ENCODE measurements at places on chromosomes 3 and 15.

DNA sequence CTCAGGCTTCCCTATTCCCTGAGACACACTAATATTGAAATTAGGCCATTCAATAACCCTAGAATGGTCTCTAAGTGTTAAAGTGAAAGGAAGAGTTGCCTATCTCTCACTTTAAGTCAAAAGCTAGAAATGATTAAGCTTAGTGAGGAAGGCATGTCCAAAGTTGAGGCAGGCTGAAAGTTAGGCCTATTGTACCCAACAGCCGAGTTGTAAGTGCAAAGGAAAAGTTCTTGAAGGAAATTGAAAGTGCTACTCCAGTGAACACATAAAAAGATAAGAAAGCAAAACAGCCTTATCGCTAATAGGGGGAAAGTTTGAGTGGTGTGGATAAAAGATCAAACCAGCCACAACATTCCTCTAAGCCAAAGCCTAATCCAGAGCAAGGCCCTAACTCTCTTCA lies 117.9 kb upstream of the SPATA12 start:
- H3K27ac ChIP-seq, result no peak overlapping the region
- H3K4me1 ChIP-seq, result peaks cover 35% of the 10 kb centered on the region
- DNase-seq, result no peak
- H3K27me3 ChIP-seq, result peaks cover 2% of the 10 kb centered on the region
- no peak overlapping the region for H3K4me3 ChIP-seq

DNA sequence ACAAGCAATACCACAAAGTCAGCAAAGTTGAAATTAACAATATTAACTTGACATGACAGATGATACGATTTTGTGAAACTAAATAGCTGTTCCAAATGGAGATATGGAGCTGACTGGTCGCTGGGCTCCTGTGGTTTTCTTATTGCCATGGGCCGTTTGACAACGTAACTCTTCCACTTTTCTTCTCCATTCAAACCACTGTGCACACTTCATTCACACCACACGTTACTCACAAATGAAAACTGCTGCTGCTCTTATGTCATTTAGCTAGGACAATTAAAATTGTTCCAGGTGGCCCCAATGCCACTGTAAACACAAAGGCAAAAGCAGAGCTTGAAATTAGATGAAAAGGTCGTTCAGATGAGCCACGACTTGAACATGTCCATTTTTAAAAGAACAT lies 94.0 kb upstream of the VGLL4 start:
- peaks cover 10% of the 10 kb centered on the region for H3K4me1 ChIP-seq
- H3K4me3 ChIP-seq, result no peak overlapping the region
- DNase-seq, result no peak
- no peaks in the 10 kb centered on the region for H3K36me3 ChIP-seq
- H3K27me3 ChIP-seq, result no peaks in the 10 kb centered on the region

DNA sequence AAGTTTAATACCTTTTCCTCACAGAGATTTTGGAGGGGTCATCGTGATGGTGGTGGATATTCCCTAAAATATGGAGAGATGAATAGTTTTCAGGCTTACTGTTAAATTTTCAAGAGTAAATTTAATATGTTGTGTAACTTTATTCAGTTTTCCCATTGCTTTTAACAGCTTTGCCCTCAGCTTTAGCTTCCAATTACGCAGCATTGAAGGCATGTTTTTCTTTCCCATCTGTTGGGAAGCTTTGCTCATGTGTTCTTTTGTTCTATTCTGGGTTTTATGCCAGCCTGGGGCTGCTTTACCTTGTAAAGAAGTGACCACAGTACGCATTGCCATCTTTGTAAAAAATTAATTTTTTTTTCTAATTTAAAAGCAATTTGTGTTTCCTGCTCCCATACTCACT lies 151.5 kb downstream of the B3GALNT1 start:
- H3K27ac ChIP-seq, result no peak overlapping the region
- peaks cover 22% of the 10 kb centered on the region for H3K4me1 ChIP-seq
- no peaks in the 10 kb centered on the region for H3K36me3 ChIP-seq
- no peak overlapping the region for H3K4me3 ChIP-seq
- no peaks in the 10 kb centered on the region for H3K27me3 ChIP-seq

- DNase-seq, result no peak
- H3K27me3 ChIP-seq, result no peaks in the 10 kb centered on the region
- H3K36me3 ChIP-seq, result no peaks in the 10 kb centered on the region
- no peak overlapping the region for H3K4me3 ChIP-seq
- H3K27ac ChIP-seq, result peak overlapping the region; percentile 61
Observed at GRCh38 chr15:89142423-89142822, 54.2 kb downstream of the ABHD2 start.

- no peaks in the 10 kb centered on the region for H3K36me3 ChIP-seq
- peaks cover 5% of the 10 kb centered on the region for H3K4me1 ChIP-seq
- H3K27me3 ChIP-seq, result no peaks in the 10 kb centered on the region
- no peak overlapping the region for H3K27ac ChIP-seq
- no peak for DNase-seq
Observed at GRCh38 chr15:61480863-61481262, 251.8 kb upstream of the RORA start.

- H3K4me3 ChIP-seq, result no peak overlapping the region
- H3K27ac ChIP-seq, result no peak overlapping the region
- H3K27me3 ChIP-seq, result peaks cover 68% of the 10 kb centered on the region
- no peak for DNase-seq
- peaks cover 12% of the 10 kb centered on the region for H3K4me1 ChIP-seq
Observed at GRCh38 chr3:139318431-139318816, 25.4 kb upstream of the MRPS22 start.

DNA sequence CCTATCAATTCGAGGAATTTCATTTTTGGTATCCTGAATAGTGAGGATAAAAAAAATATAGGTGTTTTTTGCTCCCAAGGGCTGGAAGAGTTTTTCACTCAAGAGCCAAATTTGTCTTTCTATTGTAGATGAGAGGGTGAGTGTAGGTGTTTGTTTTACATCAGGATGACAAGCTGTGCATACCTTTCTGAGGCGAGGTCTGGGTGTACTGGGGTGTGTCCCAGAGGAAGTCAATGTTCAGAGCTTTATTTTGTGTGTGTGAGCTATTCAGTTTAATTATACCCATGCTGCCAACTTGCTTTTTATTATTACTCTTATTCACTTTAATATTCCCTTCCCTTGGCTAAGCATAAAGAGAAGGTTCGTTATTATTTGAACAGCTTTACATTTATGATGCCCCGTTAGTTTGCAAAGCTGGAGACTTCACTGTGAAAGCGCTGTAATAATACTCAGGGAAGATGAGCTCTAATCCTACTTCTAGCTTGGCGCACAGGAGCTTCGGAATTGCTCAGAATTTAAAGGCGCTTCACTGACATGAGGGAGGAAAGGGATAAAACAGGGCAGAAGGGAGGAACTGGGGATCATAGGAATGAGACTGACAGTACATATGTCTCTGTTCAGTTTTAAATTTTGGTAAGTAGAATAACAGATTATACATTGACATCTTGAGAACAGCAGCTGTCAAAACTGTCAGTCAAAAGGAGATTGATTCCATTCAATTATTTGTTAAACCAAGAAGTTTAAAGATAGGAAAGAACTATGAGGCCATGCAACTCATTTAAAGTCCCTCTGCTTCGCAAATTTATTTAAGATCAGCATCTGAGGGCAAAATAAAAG lies 117.7 kb upstream of the TP63 start:
- H3K4me3 ChIP-seq, result no peak overlapping the region
- H3K27me3 ChIP-seq, result no peaks in the 10 kb centered on the region
- H3K4me1 ChIP-seq, result peaks cover 29% of the 10 kb centered on the region
- no peak for DNase-seq
- H3K36me3 ChIP-seq, result no peaks in the 10 kb centered on the region

- H3K4me3 ChIP-seq, result no peak overlapping the region
- H3K36me3 ChIP-seq, result no peaks in the 10 kb centered on the region
- no peak for DNase-seq
- no peaks in the 10 kb centered on the region for H3K27me3 ChIP-seq
Observed at GRCh38 chr15:33430577-33430976, 119.8 kb downstream of the RYR3 start.

- H3K4me3 ChIP-seq, result no peak overlapping the region
- H3K27ac ChIP-seq, result no peak overlapping the region
- no peaks in the 10 kb centered on the region for H3K4me1 ChIP-seq
- no peak for DNase-seq
Observed at GRCh38 chr3:31452495-31453106, 80.1 kb upstream of the STT3B start.

DNA sequence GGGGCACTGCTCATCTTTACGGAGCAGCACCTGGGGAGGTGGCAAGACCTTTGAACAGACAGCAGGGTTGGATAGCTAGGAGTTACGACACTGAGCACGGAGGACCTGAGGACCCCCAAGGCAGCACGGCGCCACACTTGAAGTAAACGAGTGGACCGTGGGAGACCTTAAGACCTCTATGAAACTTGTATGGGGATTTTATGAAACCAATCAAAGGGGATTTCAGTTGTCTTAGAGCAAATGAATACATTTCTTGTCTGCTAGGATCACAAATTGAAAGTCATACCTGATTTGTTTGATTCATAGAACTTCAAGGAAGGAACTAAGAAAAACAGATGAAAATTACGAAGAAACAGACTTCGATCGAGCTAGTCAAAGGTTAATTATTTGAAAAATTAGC lies 281.2 kb downstream of the MECOM start:
- no peak overlapping the region for H3K27ac ChIP-seq
- peaks cover 2% of the 10 kb centered on the region for H3K4me1 ChIP-seq
- DNase-seq, result no peak
- H3K36me3 ChIP-seq, result peaks cover 2% of the 10 kb centered on the region
- H3K27me3 ChIP-seq, result peaks cover 26% of the 10 kb centered on the region

DNA sequence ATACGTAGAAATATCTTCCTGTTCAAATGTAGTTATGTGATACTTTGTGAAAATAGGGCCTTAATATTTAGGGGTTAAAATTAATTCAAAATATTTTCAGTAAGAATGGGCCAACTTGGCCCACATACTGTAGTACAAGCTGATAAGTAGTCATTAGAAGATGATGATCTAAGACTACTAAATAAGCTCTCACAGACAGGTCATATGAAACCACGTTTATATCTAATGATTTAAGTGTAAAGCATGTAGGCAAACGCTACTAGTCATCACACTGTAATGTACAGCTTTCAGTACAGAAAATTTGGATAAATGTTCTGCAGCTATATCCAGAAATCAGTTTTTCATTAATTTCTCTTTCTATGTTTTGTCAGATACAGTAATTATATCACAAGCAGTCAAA lies 228.6 kb downstream of the UBE2E2 start:
- DNase-seq, result no peak
- H3K4me1 ChIP-seq, result no peaks in the 10 kb centered on the region
- no peaks in the 10 kb centered on the region for H3K36me3 ChIP-seq
- H3K27ac ChIP-seq, result no peak overlapping the region

- H3K36me3 ChIP-seq, result peaks cover 14% of the 10 kb centered on the region
- no peaks in the 10 kb centered on the region for H3K27me3 ChIP-seq
- no peak for DNase-seq
- H3K27ac ChIP-seq, result peak overlapping the region; percentile 9
- no peak overlapping the region for H3K4me3 ChIP-seq
- H3K4me1 ChIP-seq, result peaks cover 59% of the 10 kb centered on the region
Observed at GRCh38 chr15:29818141-29818540, 4.1 kb downstream of the TJP1 start.

DNA sequence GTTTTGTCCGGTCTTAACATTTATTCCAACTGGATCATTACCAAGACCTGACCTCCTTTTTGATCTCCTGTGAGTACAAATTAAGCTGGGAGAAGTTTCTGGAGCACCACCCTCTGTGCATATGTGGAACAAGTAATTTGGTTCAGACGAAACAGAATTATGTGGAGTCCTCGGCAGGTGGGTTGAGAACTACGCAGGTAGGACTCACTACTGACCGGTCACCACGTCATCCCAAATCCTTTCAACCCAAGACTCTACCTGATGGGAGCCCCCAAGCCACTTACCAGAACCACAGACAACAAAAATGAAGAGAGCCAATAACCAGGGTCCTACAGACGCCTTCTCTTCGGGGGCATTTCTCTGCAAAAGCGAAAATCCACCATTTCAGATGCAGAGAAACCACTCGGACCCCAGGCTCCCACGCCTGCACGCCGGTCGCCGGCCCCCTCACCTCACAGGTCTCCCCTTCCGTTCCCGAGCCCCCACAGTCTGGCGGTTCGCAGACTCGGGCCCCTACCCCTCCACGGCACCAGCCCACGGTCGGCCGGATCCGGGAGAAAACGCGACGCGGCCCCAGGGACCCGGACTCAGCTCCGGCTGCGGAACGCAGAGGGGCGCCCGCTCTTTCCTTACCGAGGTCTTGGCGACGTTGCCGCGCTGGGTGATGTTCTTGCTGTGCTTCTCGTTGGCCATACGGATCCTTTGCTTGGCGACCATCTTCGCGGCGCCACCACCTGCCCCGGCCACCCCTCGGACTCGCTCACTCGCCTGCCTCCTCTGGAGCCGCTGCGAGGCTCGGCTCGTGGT lies 674 bp downstream of the SERP1 start:
- H3K4me1 ChIP-seq, result peaks cover 22% of the 10 kb centered on the region
- peak; percentile 24 for DNase-seq
- H3K4me3 ChIP-seq, result peak overlapping the region; percentile 98
- H3K36me3 ChIP-seq, result peaks cover 7% of the 10 kb centered on the region
- H3K27ac ChIP-seq, result peak overlapping the region; percentile 100

- DNase-seq, result no peak
- no peak overlapping the region for H3K4me3 ChIP-seq
Observed at GRCh38 chr3:127370906-127371305, 83.1 kb upstream of the PRR20G start.

DNA sequence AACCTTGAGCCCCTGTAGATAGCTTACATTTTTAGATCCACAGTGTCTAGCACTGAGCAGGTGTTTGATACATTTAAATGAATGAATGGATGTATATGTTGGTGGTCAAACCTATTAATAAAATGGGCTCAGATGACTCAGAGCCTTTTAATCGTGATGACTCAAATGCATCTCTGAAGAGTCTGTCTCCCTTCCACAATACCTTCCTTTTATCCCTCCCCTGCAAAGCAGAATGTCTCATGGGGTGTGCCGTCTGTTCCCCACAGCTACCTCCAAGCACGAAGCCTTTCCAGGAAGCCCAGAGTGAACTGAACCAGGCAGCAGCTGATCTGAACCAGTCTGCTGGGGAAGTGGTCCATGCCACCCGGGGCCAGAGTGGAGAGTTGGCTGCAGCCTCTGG lies 303.5 kb upstream of the TPM1 start:
- peaks cover 5% of the 10 kb centered on the region for H3K36me3 ChIP-seq
- DNase-seq, result no peak
- H3K27me3 ChIP-seq, result no peaks in the 10 kb centered on the region
- peak overlapping the region; percentile 63 for H3K27ac ChIP-seq
- no peak overlapping the region for H3K4me3 ChIP-seq

DNA sequence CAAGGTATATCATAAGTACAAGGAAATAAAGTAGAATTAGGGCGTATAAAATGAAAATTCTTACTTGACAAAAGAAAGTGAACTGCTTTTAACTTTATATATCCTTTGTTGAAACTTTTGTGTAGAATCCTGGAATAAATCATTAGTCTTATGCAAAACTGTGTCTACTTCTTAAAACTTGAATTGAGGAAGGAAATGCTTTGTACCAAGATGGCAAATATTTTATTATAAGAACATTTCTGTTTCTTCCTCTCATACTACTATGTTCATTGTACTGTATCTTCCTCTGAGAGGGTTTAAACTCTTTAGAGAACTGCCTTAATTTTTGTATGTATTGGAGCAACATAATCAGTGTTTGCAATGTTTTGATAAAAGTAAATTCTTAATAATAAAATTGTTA lies 42.0 kb downstream of the RASA2 start:
- H3K36me3 ChIP-seq, result no peaks in the 10 kb centered on the region
- H3K27me3 ChIP-seq, result no peaks in the 10 kb centered on the region
- no peak for DNase-seq
